ENCODE measurements at places on chromosomes 12 and 14.

DNA sequence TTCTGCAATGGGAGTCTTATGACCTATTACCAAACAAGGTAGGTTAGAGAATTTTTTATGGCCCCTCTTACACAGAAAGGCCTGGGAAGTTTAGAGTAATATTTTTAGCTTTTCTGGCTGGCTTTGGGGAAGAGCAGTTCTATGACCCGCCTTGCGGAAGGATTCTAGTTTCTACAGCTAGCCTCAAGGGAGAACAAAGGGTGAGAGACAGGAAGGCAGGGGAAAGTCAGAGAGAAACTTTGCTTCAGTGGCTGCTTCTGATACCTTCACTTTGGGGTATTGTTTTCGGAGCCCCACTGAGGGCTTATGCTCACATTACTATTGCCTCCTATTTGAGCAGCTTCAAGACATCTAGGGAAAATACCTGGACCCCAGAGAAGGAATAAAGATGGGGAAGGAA, 80.7 kb upstream of the NUDT4 start:
- no peak for DNase-seq

DNA sequence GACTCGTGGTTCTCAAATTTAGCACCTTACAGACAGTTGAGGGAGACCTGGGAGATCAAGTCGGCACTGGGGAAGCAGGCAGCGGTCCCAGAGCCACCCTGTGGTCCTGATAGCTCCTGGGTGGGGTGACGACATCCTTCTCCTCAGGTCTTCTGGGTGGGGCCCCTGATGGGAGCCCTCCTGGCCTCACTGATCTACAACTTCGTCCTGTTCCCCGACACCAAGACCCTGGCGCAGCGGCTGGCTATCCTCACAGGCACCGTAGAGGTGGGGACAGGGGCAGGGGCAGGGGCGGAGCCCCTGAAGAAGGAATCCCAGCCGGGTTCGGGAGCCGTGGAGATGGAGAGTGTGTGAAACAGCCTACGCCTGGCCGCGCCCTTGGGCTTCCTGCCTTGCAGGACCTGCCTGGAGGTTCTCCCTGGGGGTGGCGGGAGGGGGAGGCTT, 2.6 kb downstream of the AQP6 start:
- DNase-seq = no peak

DNA sequence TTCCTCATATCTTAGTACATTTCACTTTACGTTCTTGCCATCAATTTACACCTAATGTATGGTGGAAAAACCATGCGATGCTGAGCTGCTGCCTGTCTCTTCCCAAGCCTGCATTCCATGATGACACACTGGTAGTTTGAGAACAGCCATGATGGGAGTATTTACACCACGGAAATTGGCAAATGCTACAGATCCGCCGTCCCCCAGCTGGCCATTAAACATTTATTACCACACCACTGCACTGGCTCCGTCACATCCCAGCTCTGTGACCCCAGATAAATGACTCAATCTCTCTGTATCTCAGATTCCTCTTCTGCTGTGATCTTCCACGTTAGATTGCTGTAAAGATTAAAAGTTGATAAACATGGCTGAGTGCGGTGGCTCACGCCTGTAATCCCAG, 13.9 kb downstream of the ESRRB start:
- no peak for DNase-seq

DNA sequence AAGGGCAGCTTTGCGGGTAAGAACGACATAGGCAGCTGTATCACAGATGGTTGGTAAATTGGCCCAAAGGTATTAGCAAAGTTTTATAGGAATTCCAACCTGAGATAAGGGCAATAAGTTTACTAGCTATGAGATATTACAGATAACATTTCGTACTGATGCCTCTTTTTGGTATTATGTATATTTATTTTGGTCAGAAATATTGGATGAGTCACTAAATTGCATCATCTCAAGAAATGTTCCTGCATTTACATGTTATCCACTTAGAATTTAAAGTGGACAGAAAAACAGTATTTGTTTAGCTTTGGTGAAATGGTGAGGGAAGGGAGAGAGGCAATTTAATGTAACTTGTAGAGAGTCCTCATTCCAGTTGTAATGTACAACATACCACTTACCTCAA, 65.1 kb upstream of the PZP start:
- no peak for DNase-seq

DNA sequence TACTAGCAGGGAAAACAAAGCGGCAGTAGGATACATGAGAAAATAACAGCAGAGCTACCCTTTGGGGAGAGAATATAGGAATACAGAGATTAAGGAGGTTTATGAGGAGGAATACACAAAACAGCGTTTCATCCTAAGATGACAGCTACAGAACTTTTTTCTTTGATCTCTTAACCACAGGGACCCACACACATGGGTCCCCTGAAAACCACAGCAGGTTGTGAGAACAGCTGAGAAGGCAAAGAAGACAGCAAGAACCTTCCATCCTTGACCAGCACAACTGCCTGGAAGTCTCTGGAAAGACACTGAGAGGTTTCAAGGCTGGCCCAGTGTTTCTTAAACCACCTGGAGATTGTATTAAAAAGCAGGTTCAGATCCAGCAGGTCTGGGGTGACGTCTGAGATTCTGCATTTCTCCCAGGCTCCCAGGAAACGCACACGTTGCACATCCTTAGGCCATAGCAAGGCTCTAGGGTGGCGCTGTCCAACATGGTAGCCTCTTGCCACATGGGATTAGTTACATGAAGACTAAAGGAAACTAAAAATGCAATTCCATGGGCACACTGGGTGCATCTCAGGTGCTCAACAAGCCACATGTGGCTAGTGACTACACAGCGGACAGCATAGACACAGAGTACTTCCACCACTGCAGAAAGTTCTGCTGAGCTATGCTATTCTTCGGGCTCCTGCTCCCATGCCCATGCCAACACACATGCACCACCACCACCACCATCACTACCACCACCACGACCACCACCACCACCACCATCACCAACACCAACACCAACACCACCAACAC, 92.3 kb downstream of the FOXN3 start:
- no peak for DNase-seq

DNA sequence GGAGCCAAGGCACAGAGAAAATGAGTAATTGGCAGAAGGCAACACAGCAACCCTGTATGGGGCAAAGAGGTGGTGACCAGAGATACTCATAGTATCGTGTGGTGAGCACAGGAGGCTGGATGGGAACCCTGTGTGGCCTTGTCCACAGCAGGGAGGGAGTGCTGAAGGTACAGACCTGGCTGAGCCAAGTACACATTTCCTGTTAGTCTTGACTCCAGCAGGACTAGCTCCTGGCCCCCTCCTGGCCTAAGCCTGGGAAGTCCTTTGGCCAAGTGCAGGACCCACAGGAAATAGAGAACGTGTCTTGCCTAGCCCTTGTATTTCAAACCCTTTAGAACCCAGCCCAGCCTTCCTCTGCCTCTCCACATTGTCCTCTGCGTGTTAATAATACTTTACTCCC, 289.8 kb upstream of the PWP1 start:
- DNase-seq = no peak

GRCh38 chr12:123937707-123938591, 34.7 kb downstream of the CCDC92 start:
- DNase-seq = no peak

GRCh38 chr14:99838639-99839134, 45.5 kb downstream of the EML1 start:
- DNase-seq = no peak

- no peak for DNase-seq
Measured at GRCh38 chr12:63403256-63403655, 252.3 kb upstream of the AVPR1A start.

- DNase-seq = no peak
Measured at GRCh38 chr14:51787352-51787751, 73.1 kb upstream of the GNG2 start.

- no peak for DNase-seq
Measured at GRCh38 chr12:15801770-15802744, 12.9 kb upstream of the EPS8 start.

- DNase-seq = peak; percentile 74
Measured at GRCh38 chr14:99605299-99605961, 1.4 kb upstream of the CCDC85C start.

- no peak for DNase-seq
Measured at GRCh38 chr14:51012055-51012454, 67.8 kb upstream of the PYGL start.

- DNase-seq = no peak
Measured at GRCh38 chr12:3944620-3945019, 71.4 kb upstream of the PARP11 start.

GRCh38 chr14:96792591-96792990, 4.6 kb upstream of the VRK1 start:
- no peak for DNase-seq

- no peak for DNase-seq
Measured at GRCh38 chr14:52987514-52987913, 36.7 kb upstream of the FERMT2 start.

GRCh38 chr14:102750376-102750775, 26.9 kb upstream of the TRAF3 start:
- no peak for DNase-seq

GRCh38 chr12:118455327-118455726, 79.0 kb downstream of the SUDS3 start:
- no peak for DNase-seq

- no peak for DNase-seq
Measured at GRCh38 chr12:1471224-1471623, 123.2 kb downstream of the FBXL14 start.

GRCh38 chr12:76685246-76685678, 78.7 kb upstream of the ZDHHC17 start:
- no peak for DNase-seq

DNA sequence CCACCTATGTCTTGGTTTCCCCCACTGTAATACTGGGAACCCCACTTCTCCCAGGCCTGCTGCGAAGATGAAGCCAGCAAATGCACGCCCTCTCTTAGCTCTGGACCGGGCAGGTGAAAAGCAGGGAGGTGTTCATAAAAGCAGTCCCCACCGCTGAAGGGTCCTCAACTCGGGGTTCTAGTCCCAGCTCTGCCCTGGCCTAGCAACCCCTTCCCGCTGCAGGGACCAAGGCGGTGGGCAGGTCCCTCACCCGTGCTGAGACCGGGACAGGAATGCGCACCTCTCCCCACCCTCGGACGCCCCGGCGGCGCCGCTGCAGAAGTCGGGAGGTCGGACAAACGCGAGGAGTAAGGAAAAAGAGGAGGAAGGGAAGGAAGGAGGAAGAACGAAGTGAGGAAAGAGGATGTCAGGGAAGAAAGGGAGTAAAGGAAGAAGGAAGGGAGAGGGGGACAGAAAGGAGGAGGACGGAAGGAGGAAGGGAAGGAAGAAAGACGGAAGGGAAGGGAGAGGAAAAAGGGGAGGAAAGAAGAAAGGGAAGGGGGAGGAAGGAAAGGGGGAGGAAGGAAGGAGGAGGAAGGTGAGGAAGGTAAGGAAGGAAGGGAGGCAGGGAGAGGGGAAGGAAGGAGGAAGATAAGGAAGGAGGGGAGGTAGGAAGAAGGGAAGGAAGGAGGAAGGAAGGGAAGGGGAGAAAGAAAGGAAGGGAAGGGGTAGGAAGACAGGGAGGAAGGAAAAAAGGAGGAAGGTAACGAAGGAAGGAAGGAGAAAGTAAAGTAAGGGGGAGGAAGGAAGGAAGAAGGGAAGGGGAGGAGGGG, 701 bp downstream of the SPRING1 start:
- DNase-seq = no peak

DNA sequence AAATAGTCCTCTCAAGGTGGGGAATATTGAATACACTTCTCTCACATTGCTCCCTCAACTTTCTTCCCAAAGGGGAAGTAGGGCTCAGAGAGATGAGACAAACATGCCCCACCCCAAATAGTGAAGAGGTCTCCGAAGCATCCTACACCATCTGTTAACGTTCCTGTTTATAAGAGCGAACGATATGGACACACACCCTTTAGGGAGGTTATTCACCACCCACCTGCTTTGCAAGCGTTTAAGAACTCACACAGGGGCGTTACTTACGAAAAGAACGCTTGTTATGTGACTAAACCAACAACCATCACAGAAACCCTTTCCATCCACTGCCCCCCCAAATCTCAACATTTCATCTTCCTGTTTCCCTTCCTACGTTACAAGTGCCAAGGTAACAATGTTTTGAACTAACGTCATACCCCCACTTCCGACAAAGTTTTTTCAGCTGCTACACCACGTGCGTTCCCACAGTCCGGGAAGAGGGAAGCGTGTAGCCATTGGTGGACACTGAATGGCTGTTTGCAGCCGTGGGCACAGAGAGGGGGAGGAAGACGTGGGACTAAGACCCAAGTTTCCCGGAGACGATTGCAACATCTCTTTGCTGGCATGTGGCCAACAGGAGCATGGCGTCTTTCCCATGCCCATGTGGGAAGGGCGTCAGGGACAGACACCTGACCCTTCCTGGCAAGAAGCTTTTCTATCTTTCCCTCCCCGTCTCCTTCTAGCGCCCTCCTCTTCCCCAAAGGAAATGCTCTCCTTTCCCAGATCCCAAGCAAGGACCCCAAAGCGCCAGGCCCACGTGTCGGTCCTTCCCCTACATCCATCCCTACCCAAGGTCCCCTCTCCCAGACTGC, 1.2 kb downstream of the YBX3 start:
- peak; percentile 24 for DNase-seq

- DNase-seq = no peak
Measured at GRCh38 chr14:26132061-26132645, 465.7 kb downstream of the NOVA1 start.

GRCh38 chr12:12791756-12792369, 6.4 kb downstream of the APOLD1 start:
- no peak for DNase-seq

DNA sequence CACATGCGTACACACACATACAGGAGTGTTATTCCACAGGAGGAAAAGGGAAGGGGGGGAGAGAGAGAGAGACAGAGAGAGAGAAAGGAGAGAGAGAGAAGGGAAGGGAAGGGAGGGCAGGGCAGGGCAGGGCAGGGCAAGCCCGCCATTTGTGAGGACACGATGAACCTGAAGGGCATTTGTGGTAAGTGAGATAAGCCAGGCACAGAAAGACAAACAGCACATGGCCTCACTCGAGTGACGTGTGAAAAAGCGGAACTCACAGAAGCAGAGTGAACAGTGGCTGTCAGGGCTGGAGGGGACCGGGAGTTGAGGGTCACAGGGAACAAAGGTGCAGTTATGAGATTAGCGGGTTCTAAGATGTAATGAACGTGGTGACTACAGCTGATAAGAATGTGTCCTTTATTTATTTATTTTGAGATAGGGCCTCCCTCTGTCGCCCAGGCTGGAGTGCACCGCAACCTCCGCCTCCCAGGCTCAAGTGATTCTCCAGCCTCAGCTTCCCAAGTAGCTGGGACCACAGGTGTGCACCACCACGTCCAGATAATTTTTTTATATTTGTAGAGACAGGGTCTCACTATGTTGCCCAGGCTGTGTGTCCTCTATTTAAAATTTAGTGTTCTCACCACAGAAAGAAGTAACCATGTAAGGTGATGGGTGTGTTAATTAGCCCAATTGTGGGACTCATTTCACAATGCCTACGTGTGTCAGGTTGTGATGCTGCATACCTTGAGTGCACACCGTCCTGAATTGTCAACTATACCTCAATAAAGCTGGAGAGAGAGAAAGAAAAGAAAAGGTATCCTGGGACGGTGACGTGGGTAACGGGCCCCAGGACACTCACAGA, 18.7 kb upstream of the FBRSL1 start:
- no peak for DNase-seq

DNA sequence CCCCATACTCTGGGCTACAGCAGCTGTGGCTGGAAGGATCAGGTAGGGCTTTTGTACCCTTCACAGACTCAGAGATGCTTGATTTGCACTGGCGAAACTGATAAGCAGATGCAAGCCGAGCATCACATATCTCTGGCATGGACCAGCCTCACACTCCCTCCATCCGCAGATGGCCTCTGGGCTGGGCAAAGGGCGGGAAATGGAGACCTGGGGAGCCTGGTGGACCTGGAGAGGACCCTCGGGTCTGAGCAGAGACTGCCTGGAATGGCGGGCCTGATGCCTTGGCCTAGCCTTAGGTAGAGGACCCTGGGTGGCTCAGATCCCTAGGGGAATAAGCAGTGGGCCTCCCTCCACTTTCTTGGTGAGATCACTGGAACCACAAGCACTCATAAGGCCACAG, 53.2 kb downstream of the GALNT16 start:
- no peak for DNase-seq

Measured in T-helper 22 cell (primary cell).